Stimulated activated CD8-positive, alpha-beta memory T cell treated with anti-CD3 and anti-CD28 coated beads, Interleukin-2, amount 100 ng/mL, for 1 hour (primary cell): ENCODE measurements at places on chromosomes 12 and 14.

GRCh38 chr12:66048835-66049537, 81.6 kb downstream of the LLPH start:
- no peak for DNase-seq

DNA sequence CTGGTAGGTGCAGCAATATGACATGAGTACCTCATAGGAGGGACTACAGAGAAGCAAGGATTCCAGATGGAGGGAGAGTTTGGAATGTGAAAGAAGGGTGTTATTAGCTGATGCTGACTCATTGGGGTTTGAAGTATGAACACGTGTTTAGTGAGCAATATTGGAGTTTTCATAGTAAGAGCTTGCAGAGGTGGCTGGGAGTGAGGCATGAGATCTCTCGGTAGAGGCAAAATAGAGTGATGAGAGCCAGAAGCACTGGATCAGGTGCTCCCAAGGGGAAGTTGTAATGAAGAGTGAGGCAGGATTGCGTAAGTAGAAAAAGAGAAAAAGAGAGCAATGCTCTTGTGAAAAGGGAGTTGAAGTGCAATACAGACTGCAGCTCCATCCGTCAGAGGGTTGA, 42.1 kb downstream of the MGST1 start:
- DNase-seq: no peak

- no peak for DNase-seq
Measured at GRCh38 chr14:96095058-96095457, 55.9 kb downstream of the C14orf132 start.

- DNase-seq: no peak
Measured at GRCh38 chr14:93301821-93302447, 30.9 kb downstream of the BTBD7 start.

GRCh38 chr12:1552171-1552570, 42.2 kb downstream of the FBXL14 start:
- no peak for DNase-seq

- DNase-seq: no peak
Measured at GRCh38 chr14:28746247-28746646, 20.3 kb upstream of the FOXG1 start.

DNA sequence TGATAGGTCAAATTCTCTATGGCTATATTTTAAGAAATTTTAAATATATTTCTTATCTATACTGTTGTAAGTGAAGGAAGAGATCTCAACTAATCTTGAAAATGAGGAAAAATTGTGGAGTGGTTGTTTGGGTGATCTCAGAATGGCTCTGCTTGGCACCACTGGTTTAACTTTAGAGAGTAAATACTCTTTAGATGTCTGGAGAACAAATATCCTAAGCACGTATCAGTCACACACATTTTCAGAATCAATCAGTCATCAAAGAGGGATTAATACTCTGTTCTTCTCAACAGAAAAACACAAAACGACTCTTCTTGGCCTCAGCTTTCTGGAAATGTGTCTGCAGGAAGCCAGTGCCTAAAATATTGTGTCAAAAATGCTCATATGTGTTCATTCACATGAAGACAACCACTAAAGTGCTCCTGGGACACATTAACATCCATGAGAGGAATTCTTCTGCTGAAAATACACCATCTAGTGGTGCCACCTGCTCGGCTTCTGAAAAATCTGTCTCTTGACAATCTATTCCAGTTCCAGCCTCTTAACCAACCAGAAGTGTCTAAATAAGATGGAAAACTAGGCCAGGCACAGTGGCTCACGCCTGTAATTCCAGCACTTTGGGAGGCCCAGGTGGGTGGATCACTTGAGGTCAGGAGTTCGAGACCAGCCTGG, 81.1 kb upstream of the CCDC198 start:
- no peak for DNase-seq

DNA sequence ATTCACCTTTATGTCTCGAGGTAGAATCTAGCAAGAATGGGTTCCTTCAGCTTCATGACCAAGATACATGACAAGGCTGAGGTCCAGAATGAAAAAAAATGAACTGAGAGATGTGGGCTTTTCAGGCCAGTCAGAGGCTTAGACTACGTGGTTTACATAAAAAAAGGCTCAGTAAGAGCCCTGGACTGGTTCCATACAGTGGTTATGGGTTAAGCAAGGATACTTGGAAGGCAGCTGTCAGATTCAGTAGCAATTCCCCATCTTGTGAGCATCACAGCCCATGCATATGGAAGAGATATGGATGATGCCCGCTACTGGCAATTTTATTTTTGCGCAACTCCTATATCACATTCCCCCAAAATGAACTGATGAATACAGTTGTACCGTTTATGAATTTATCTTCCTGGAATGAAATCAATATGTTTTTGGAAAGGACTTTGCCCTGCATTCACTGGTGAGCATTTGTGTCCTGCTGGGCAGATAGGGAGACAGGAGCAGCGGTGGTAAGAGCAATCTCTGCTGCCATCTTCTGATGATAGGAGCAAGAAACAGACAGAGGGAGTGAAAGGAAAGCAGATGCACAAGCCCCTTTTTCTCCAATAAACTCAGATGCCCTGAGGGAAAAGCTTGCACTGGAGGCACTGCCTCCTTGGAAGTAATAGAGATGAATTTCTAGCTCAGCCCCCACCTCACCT, 280.4 kb downstream of the GALC start:
- DNase-seq: no peak

DNA sequence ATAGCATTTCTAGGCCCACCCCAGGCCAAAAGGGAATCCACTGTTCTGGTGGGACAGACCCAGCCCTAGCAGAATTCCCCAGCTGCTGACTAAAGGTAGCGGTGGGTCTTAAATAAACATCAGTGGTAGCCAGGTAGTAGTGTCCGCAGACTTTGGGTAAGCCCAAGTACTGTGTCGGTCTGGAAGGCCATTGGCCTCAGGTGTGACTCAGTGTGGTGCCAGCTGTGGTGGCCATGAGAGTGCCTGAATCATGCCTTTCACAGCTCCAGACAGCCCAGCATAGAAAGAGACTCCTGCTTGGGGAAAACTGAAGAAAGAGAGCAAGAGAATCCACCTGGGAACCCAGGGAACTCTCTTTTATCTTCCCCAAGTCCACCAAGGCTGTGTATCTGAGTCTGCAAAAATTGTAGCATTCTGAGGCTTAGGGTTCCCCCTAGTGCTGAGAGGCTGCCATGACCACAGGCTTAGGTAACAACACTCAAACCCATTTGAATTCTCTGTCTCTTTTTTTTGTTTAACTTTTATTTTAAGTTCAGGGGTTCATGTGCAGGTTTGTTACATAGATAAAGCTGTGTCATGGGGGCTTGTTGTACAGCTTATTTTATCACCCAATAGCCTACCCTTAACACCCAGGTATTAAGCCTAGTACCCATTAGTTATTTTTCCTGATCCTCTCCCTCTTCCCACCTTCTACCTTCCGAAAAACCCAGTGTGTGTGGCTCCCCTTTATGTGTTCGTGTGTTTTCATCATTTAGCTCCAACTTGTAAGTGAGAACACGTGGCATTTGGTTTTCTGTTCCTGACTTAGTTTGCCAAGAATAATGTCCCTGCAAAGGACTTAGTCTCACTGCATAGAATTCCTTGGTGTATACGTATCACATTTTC, 16.7 kb upstream of the CD163L1 start:
- DNase-seq: peak; percentile 16

DNA sequence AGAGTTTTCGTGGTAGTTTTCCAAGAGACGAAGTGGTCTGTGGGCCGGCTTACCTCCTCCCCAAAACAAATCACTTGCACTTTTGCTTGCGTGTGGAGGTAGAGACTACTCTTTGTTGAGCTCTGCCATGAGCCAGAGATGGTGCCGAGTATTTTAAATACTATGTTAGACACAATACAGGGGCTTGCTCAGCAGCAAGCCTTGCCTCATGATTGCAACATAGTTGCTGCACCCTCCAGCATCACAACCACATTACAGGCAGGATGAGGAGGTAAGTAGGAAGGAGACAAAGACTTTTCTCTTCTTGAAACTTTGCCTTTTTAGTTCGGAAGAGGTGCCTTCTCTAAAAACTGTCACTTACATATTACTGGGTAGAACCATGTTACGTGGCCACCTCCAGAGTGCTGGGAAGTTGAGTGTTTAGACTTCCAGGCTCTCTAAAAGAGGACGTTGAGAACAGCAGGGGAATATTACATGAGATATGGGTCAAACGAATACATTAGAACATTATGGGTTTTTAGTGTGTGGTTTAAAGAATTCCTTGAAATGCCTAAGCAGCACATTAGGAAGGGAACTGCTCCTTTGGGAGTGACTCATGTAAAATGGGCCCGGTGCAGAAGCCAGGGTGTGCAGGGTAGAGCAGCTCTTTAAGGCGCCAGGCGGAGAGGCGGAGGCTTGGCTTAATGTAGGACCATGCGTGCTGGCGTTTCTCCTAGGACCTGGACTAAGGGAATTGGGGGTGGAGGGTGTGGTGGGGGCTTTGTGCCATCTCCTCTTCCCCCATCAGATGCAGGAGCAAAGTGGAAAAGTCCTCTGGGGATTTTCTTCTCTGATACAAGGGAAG, 110.6 kb upstream of the PRMT8 start:
- no peak for DNase-seq

DNA sequence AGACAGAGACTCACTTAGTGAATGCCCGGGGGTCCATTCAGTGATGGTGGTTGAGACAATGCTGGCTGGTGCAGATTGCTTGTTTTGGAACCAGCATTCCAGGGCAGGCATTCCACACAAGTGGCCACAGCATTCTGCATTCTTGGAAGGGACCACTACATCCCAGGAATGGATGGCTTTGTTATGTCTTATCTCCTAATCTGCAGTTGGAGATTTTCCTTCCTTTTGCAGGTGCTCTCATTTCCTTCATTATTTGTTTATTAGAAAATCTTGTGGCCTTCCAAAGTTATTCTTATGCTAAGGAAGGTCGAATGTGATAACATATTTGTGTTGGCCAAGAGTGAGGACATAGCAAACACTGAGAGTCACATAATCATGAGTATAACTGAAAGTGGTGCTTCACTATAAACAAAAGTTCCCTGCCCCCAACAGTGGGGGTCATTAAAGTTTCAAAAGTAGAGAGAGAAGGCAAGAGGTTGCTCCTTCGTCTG, 66.0 kb downstream of the BMP4 start:
- DNase-seq: no peak

GRCh38 chr14:105067140-105067968, 2.1 kb upstream of the GPR132 start:
- DNase-seq: no peak

- DNase-seq: peak; percentile 49
Measured at GRCh38 chr14:22002860-22003284, 329.3 kb upstream of the OR4E1 start.

DNA sequence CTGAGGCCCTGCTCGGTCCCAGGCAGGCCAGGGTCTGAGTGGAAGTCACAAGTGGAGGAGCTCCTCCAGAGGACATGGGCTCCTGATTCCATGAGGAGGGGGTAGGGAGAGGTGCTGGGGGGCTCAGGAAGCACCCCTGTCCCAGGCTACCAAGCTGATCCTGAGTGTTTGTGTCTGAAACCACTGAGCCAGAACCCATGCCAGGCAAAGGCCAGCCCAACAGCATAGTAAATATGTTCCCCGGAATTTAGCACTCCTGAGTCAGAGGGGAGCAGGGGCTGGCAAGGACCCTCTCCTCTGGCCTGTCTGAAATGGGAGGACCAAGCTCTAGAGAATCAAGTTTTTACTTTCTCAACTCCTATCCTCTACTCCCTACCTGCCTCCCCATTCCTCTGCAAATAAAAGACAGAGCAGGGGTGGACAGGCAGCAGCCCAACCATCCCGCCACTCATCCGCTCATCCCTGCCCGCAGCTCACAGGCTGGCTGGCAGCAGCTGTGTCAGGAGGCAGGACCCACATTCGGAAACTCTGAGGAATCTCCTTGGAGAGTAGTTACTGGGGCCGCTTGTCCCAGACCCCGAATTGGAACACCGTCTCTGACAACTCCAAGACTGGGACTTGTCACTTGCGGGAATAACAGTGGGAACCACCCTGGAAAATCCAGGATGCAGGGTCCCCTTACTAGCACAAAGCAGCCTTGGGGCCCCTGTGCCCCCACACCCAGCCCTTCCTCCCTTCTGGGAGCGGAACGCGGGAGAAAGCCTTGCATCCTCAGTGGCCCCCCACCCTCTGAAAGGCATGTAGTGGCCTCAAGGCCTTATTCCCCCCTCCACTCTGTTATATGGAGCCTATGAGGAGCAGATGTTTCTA, 102.5 kb downstream of the ZFP36L1 start:
- no peak for DNase-seq

GRCh38 chr12:44227616-44228015, 391.7 kb downstream of the TMEM117 start:
- no peak for DNase-seq

DNA sequence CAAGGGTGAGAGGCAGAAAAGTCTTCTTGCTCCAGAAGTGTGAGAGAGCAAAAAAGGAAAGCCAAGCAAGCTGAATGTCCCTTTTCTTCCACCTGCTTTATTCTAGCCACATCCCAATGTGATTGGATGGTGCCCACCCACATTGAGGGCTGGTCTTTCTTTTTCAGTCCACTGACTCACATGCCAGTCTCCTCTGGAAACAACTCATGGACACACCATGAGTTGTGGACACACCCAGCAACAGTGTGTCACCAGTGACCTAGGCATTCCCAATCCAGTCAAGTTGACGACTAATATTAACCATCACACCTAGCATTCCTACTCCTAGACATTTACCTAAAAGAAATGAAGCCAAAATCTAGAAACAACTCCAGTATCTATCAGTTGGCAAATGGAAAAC, 7.2 kb upstream of the DICER1 start:
- DNase-seq: no peak

GRCh38 chr14:31596342-31597095, 35.3 kb downstream of the NUBPL start:
- no peak for DNase-seq

DNA sequence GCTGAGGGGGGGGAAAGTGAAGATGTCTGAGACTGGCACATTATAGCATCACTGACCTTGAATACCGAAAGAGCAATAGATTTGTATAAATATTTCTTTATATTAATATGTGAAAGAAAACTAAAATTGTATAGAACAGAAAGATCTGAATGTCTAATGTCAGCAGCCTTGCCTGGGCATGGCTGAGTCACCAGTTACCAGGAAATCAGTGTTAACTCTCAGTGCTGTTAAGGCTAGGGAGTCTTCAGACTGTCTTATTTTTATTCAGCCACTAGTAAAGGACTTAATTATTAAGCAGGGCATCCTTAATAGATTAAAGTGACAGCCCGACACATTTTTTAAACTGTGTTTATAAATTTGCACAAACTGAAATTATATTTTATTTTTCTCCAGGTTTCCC, 122.9 kb upstream of the AEBP2 start:
- no peak for DNase-seq
